Stimulated activated CD4-positive, alpha-beta T cell treated with anti-CD3 and anti-CD28 coated beads, Interleukin-15, amount 100 ng/mL, for 1 hour (primary cell): ENCODE measurements at places on chromosomes 2 and 18.

DNA sequence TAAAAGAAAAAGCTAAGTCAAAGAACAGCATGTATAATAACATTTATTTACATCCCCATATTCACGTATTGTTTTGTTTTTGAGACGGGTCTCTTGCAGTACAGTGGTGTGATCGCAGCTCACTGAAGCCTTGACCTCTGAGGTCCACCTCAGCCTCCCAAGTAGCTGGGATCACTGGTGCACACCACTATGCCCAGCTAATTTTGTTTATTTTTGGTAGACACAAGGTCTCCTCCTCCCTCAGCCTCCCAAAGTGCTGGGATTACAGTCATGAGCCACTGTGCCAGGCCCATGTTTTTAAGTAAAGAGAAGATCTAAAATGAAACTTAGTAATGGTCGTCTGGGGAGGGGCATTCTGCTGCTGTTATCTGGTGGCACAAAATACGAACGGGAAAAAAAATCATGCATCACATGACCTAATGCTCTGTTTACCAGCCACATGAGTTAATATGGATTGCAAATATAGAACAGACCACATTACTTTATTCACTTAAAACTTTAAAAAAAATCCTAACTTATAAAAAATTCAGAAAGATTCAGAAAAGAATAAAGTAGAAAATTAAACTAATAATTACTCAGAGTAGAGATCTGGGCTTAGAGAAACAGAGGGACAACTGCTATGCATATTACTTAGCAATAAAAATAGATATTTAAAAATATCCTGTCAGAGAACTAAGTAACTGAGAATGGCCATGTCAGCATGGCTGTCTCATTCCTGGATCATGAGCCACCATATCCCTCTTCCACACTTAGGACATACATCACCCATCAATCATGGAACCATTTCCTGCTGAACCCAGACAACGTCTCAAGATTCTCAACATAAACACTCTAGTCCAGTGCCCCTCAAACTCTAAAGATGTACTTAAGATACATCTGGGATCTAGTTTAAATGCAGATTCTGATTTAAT, 7.3 kb downstream of the MMADHC start:
- DNase-seq = no peak

DNA sequence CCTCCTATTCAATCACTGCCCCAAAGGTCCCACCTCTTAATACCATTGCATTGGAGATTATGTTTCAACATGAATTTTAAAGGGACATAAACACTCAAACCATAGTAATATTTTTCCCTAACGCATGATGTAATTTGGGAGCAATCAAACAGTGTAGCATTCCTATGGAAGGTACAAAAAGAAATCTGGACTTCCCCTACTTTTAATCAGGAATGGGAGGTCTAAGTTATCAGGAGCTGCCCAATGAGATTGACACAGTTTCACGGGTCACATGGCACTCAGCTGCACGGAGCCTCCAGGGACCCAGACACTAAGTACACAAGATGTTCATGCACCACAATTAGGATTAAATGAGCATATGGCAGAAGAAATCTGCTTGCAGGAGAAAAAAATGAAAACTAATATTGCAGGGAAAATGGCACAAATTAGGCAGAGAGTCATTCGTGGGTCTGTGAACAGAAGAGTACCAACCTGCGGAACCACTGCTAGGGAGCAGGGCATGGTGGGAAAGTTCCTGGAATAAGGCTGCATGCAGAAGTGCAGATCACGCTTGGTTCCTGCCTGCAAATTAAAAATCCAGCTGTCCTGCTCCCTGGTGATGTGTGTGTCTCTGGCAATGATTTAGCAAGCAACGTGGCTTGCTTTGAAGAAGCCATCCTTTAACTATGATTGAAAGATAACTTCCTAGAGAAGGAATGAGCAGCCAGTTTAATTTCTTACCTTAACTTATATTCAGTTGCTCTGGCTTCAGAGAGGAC, 326.6 kb upstream of the ID2 start:
- no peak for DNase-seq

- no peak for DNase-seq
Measured at GRCh38 chr2:24125956-24126355, 2.7 kb downstream of the FAM228B start.

DNA sequence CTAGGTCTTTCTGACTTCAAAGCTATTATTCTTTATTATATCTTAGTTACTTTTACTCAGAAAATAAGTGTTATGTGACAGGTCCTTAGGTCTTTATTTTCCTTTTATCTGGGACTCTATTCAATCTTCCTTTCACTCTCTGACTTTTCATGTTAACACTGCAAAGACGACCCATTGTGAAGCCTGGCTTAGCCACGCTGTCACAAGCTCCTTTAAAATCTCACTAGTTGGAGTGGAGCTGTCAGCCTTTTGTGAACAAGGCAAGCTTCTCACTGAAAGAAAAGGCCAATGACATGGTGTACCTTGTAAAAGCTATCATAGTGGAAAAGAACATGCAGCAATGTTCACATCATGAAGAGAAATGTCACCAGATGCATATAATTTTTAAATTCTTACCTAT, 1130.7 kb upstream of the FAM98A start:
- no peak for DNase-seq

GRCh38 chr2:209314653-209315052, 109.2 kb upstream of the MAP2 start:
- DNase-seq = no peak

DNA sequence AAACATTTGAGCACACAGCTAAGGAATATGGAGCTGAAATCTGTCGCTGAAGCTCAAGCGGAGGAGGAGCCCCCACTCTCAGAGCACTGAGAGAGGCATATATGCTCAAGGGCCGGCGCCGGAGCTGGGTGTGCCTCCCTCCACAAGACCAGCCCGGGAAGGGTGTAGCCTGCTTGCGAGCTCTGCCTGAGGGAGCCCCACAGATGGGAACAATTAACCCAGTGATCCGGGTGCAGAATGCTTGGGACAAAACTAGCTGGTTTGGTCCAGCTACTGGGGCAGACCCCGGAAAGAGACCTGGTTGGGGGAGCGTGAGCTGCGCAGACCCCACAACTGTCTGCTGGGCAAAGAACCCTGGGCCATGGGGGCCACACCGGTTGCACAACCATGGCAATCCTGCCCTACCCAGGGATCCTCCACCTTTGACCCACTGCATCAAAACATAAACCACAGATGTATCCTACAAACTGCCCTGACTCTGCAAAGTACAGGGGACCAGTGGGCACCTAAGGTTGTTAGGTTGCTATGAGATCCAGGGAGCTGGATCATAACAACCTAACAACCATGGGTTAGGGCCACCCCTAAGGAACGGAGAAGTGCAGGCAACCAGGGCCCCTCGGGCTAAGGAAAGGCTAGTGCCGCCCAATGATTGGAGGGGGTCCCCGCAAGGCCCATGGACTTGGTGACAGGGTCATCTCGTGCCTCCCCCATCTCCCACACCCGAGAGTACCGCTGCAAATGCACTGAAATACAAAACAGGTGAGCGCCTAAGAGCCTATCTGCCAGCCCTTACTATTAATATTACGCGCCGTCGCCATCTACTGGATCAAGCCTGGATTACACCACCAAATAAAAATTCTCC, 53.4 kb upstream of the SCN1A start:
- no peak for DNase-seq

GRCh38 chr2:10820978-10821695, 8.6 kb upstream of the PDIA6 start:
- no peak for DNase-seq

- DNase-seq = no peak
Measured at GRCh38 chr2:198141726-198142125, 337.3 kb downstream of the PLCL1 start.

DNA sequence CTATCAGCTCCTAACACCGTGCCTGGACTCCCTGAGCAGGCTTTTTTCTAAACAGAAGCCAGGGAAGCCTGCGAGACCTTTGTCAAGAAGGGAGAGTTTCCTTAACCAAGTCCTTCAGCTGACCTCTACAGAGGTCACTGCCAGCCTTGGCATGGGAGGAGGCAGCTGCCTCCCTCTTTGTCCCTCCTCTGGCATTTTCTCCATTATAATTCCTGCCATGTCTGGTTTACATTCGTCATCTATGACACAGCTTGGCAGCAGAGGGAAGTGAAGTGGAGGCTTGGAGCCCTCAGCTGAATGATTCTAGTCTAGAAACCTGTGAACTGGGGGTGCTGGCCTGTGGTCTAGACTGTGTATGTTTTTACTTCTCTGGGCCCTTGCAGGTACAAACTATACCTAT, 22.5 kb downstream of the LIPG start:
- DNase-seq = no peak

DNA sequence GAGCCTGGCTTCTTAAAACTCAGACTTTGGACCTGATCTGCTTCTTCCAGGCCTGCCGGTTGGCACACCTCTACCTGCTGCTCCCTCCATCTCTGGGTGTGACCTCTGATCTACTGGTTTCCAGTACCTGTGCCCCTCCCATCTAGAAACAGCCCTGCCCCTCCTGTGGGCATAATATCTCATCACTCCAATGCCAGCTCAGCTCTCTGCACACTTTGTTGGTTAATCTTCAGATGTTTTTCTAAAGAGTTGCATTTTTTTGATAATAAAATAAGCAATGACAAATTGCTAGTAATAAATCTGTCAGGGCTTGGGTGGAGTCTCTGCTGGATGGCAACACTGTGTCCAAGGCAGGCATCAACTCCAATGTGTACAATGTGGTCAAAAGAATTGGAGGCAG, 89.6 kb upstream of the PPP1CB start:
- DNase-seq = no peak

GRCh38 chr2:181781078-181781786, 100.9 kb upstream of the NEUROD1 start:
- no peak for DNase-seq

GRCh38 chr2:163732727-163733126, 3.1 kb downstream of the FIGN start:
- DNase-seq = no peak

GRCh38 chr2:3341336-3341735, 36.3 kb downstream of the EIPR1 start:
- no peak for DNase-seq

DNA sequence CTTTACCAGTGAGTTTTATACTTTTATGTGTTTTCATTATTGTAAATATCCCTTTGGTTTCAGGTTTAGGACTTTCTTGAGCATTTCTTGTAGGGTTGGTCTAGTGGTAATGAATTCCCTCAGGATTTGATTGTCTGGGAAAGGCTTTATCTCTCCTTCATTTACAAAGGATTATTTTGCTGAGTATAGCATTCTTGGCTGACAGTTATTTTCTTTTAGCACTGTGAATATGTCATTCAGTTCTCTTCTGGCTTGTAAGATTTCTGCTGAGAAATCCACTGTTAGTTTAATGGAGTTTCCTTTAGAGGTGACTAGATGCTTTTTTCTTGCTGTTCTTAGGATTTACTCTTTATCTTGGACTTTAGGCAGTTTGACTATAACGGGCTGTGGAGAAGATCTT, 373.9 kb downstream of the TSN start:
- DNase-seq = no peak

- no peak for DNase-seq
Measured at GRCh38 chr2:23588106-23588505, 203.1 kb downstream of the KLHL29 start.

DNA sequence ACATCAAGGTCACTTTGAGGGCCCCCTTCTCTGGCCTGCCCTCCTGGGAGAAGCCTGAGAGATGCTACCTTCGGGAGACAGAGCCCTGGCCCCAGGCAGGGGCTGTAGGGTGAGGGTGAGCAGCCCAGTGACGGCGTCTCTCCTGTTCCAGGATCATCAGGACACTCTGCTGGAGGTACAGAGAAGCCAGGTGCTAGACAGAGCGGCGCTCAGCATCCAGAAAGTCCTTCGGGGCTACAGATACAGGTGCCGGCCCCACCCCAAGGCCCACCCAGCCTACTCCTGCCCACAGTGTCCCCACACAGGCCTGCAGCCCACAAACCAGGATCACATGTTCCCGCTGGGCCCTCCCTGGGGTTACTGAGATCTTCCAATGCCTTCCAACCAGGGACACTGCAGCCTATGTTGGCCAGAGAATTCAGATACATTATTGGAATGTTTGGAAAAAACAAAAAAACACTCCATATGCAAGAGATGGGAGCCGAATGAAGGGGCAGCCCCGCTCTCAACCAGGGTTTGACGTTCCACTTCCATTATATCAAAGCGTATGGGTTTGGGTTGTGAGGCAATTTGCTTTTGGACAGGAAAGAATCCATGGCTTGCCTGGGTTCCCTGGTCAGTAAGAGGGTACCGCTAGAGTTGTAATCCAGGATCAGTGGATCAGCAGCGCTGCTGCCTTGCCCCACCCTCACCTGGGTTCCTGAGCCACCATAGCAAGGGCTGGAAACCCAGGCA, 49.5 kb upstream of the GPR17 start:
- DNase-seq = no peak

GRCh38 chr2:9053534-9053931, 50.0 kb upstream of the MBOAT2 start:
- no peak for DNase-seq

- DNase-seq = no peak
Measured at GRCh38 chr2:1869248-1869647, 124.9 kb upstream of the PXDN start.

DNA sequence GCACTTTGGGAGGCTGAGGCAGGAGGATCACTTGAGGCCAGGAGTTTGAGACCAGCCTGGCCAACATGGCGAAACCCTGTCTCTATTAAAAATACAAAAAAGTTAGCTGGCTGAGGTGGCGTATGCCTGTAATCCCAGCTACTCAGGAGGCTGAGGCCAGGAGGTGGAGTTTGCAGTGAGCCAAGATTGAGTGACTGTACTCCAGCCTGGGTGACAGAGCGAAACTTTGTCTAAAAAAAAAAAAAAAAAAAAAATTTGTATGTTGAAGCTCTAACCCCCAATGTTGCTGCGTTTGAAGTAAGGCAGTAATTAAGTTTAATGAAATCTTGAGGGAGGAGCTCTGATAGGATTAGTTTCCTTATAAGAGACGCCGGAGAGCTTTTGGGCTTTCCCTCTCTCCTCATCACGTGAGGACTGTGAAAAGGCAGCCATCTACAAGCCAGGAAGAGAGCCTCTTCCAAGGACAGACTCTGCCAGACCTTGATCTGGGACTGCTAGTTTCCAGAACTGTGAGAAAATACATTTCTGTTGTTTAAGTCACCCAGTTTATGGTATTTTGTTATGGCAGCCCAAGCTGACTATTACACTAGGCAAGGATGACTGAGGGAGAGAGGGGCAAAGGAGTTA, 11.5 kb upstream of the PNPT1 start:
- no peak for DNase-seq

- DNase-seq = no peak
Measured at GRCh38 chr2:128305555-128306080, 13.1 kb downstream of the HS6ST1 start.
